ENCODE measurements at places on chromosomes 7 and 10. TPM values are rescaled to one million over a fixed set of nuclear protein-coding genes. Genes with fewer than 3 reads are reported as not detected.
A peak's percentile ranks its signal among the peaks of the same experiment; 100 is the strongest.

- no peaks in the 10 kb centered on the region for H3K27me3 ChIP-seq
- no peaks in the 10 kb centered on the region for H3K36me3 ChIP-seq
- no peak overlapping the region for H3K27ac ChIP-seq
- H3K4me3 ChIP-seq, result no peak overlapping the region
- no peaks in the 10 kb centered on the region for H3K4me1 ChIP-seq
Measured at GRCh38 chr7:105738133-105738532, 138.3 kb downstream of the ATXN7L1 start.

GRCh38 chr10:105963334-105963884 lies 1201.1 kb downstream of the SORCS1 start:
- H3K27me3 ChIP-seq, result no peaks in the 10 kb centered on the region
- H3K4me3 ChIP-seq, result no peak overlapping the region

GRCh38 chr7:48244864-48245271 lies 73.6 kb downstream of the ABCA13 start:
- H3K36me3 ChIP-seq, result no peaks in the 10 kb centered on the region
- no peaks in the 10 kb centered on the region for H3K4me1 ChIP-seq
- H3K4me3 ChIP-seq, result no peak overlapping the region
- H3K27ac ChIP-seq, result no peak overlapping the region

DNA sequence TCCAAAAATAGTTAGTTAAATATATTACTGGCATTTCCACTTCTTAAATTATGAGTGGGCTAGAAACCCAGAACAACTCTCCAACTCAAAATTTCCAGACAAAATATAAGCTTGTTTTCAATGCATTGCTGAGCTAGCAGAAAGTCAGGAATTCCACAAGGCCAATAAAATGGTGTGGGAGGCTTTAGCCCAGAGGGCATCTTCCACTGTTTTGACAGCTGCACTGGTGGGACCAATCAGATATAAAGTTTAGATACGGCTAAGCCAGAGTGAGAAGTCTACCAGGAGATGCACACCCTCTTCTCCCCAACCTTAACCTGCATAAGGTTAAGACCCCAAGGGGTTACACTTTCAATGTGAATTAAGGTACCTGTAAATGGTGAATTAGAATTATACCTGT lies 76.6 kb downstream of the AMPH start:
- DNase-seq, result no peak
- H3K36me3 ChIP-seq, result no peaks in the 10 kb centered on the region
- H3K27me3 ChIP-seq, result no peaks in the 10 kb centered on the region
- no peak overlapping the region for H3K4me3 ChIP-seq

GRCh38 chr10:97981816-97982215 lies 48.6 kb downstream of the CRTAC1 start:
- DNase-seq, result no peak
- no peak overlapping the region for H3K4me3 ChIP-seq
- no peaks in the 10 kb centered on the region for H3K4me1 ChIP-seq
- H3K27me3 ChIP-seq, result peaks cover 2% of the 10 kb centered on the region

- H3K27ac ChIP-seq, result no peak overlapping the region
- no peak overlapping the region for H3K4me3 ChIP-seq
- no peaks in the 10 kb centered on the region for H3K4me1 ChIP-seq
- no peak for DNase-seq
Measured at GRCh38 chr7:9600974-9601373, 1167.6 kb downstream of the NXPH1 start.

- H3K27ac ChIP-seq, result peak overlapping the region; percentile 96
- DNase-seq, result peak; percentile 98
- no peaks in the 10 kb centered on the region for H3K36me3 ChIP-seq
- H3K27me3 ChIP-seq, result no peaks in the 10 kb centered on the region
- peak overlapping the region; percentile 45 for H3K4me3 ChIP-seq
- peaks cover 33% of the 10 kb centered on the region for H3K4me1 ChIP-seq
Measured at GRCh38 chr10:17214971-17215781, 12.9 kb upstream of the VIM start.

DNA sequence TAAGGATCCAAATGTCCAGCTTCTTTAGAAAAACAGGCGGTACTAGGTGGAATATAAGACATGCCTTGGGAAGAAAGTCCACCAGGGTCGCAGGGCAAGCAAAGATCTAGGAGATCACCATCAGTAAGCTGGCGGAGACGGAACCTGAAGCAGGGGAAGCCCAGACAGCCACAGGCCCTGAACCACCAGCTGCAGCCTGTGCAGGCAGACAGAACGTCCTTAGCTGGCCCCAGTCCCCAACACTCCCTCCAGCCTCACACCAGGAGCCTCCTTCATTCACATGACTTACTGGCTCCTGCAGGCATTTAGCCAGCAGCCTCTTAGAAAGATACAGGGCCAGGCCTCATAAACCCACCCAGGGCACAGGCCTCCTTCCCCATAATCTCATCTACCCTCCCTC lies 17.4 kb downstream of the RGS10 start:
- H3K36me3 ChIP-seq, result peaks cover 9% of the 10 kb centered on the region
- no peak overlapping the region for H3K4me3 ChIP-seq
- H3K27me3 ChIP-seq, result no peaks in the 10 kb centered on the region
- peaks cover 12% of the 10 kb centered on the region for H3K4me1 ChIP-seq

GRCh38 chr7:77383333-77383740 lies 32.8 kb downstream of the GSAP start:
- peak; percentile 21 for DNase-seq
- H3K36me3 ChIP-seq, result peaks cover 1% of the 10 kb centered on the region
- H3K4me1 ChIP-seq, result no peaks in the 10 kb centered on the region
- no peaks in the 10 kb centered on the region for H3K27me3 ChIP-seq

DNA sequence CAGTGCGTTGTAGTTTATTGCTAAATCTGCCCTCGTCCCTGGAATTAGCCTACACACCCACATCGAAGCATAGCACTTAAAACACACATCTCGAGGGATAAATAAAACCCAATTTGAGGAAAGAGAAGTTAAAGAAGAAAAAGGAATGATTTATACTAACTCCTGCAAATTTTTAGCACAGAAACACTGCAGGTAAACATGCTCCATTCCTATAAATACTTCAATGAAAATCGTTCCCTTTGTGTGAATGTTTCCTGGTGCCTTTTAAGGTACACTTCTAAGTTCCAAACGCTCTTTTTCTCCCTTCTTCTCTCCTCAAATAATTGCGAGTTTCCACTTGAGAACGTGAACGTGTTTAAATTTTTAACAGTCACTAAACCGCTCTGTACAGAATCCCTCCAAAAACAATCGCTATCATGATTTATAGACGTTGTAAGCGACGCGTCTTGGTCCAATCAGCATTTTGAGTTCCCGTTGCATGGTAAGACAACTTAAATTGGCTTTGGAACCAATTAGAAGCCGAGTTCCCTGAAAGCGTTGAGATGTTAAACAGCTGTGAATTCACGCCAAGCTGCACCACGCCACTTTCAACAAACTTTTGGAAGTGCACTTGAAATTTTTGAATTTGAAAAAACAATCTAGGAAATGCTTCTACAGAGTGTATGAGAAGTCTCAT lies 12.5 kb upstream of the EBLN1 start:
- H3K4me3 ChIP-seq, result peak overlapping the region; percentile 66
- DNase-seq, result peak; percentile 74
- no peaks in the 10 kb centered on the region for H3K27me3 ChIP-seq
- H3K27ac ChIP-seq, result no peak overlapping the region

DNA sequence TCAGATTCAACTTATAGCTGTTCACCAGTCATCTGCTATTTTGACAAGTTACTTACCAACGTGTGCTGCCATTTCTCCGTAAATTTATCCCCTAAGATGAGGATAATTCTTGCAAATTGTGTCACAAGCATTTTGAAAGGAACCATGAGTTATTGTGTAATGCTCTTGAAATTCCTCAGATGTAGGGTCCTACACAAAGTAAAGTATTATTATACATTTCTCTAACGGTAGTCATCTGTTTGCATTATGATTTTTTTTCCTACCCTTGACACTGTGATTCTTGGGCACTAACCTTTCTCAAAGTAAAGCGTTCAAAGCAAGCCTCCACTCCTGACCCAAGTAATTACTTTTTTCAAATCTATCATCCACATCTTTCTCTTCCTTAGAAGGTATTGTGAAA lies 8.1 kb downstream of the HERC4 start:
- H3K27me3 ChIP-seq, result no peaks in the 10 kb centered on the region
- no peak for DNase-seq
- no peak overlapping the region for H3K4me3 ChIP-seq
- H3K27ac ChIP-seq, result no peak overlapping the region

DNA sequence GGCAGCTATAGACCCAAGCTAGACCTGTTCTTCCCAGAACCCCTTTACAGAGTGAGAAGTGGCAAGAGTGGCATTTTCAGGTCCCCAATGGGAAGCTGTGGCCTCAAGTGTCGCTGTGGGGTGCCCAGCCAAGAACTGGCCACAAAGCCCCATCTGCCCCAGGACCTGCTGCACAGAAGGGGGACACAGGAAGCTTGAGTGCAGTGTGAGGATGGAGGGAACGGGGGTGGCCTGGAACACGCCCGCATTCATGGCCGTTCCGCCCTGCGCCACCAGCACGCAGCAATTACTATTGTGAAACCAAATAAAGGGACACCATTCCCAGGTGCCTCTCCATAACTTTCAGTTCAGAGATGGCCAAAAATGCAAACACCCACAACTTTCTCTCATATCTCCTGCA lies 237.6 kb upstream of the TCERG1L start:
- no peak overlapping the region for H3K27ac ChIP-seq
- H3K27me3 ChIP-seq, result no peaks in the 10 kb centered on the region
- H3K4me3 ChIP-seq, result no peak overlapping the region
- no peaks in the 10 kb centered on the region for H3K4me1 ChIP-seq
- no peaks in the 10 kb centered on the region for H3K36me3 ChIP-seq

GRCh38 chr7:45919993-45920459 lies 1.0 kb downstream of the IGFBP3 start:
- no peaks in the 10 kb centered on the region for H3K36me3 ChIP-seq
- H3K27me3 ChIP-seq, result peaks cover 25% of the 10 kb centered on the region
- no peak overlapping the region for H3K27ac ChIP-seq
- peaks cover 13% of the 10 kb centered on the region for H3K4me1 ChIP-seq
- peak overlapping the region; percentile 50 for H3K4me3 ChIP-seq

GRCh38 chr10:24962995-24963394 lies 10.6 kb upstream of the PRTFDC1 start:
- DNase-seq, result peak; percentile 22
- no peak overlapping the region for H3K4me3 ChIP-seq
- no peak overlapping the region for H3K27ac ChIP-seq
- no peaks in the 10 kb centered on the region for H3K27me3 ChIP-seq
- peaks cover 8% of the 10 kb centered on the region for H3K4me1 ChIP-seq

DNA sequence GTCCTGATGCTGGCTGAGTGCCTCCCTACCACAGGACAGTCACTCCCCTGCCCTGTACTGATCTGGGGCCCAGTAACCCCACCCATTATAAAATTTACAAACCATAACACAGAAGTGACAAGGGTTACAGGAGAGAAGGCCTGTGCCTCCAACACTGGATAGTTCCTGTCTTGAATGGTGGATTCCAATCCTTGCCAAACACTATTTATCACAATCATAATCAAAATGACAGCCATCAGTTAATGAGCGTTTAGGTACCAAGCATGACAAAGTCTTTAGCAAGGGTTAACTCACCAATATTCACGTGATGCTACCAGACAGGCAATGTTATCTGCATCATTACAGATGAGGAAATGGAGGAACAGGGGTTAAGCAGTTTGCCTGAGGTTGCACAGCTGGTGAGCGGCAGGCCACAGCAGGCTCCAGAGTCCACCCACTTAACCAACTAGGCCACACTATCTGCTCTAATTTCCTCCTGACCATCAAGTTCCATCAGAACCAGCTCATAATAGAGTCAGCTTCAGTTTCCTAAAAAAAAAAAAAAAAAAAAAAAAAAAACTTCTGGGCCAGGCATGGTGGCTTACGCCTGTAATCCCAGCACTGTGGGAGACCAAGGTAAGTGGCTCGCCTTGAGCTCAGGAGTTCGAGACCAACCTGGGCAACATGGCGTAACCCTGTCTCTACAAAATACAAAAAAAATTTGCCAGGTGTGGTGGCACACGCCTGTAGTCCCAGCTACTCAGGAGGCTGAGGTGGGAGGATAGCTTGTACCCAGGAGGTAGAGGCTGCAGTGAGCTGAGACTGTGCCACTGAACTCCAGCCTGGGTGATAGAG lies 14.2 kb downstream of the PDLIM1 start:
- peak; percentile 51 for DNase-seq
- H3K27me3 ChIP-seq, result no peaks in the 10 kb centered on the region
- no peak overlapping the region for H3K4me3 ChIP-seq
- H3K4me1 ChIP-seq, result peaks cover 38% of the 10 kb centered on the region

- H3K4me3 ChIP-seq, result no peak overlapping the region
- DNase-seq, result no peak
- H3K4me1 ChIP-seq, result no peaks in the 10 kb centered on the region
- H3K27me3 ChIP-seq, result no peaks in the 10 kb centered on the region
- H3K27ac ChIP-seq, result no peak overlapping the region
Measured at GRCh38 chr7:24050991-24051560, 232.9 kb upstream of the NPY start.

GRCh38 chr10:65342245-65342644 lies 1583.6 kb upstream of the LRRTM3 start:
- H3K4me1 ChIP-seq, result no peaks in the 10 kb centered on the region
- no peak overlapping the region for H3K4me3 ChIP-seq
- DNase-seq, result no peak
- no peaks in the 10 kb centered on the region for H3K27me3 ChIP-seq

- no peaks in the 10 kb centered on the region for H3K36me3 ChIP-seq
- no peak for DNase-seq
- no peak overlapping the region for H3K27ac ChIP-seq
- H3K27me3 ChIP-seq, result no peaks in the 10 kb centered on the region
- no peaks in the 10 kb centered on the region for H3K4me1 ChIP-seq
- H3K4me3 ChIP-seq, result no peak overlapping the region
Measured at GRCh38 chr7:158014976-158015375, 572.6 kb downstream of the PTPRN2 start.

DNA sequence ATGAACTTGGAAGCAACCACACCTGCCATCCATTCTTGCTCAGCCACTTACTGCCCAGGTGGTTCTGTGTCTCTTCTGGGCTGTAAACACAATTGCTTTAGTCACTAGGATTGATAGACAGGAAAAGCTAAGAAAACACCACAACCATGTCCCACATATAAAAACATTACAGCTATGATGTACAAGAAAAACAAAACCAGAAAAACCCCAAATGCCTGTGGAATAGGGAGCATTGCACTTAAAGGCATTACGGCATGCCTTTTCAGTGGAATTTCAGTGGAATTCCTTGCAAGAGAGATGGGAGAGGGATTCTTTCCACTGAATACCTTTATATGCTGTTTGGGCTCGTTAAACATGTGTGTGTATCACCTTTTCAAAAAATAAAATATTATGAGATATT lies 44.2 kb upstream of the GPR26 start:
- no peak overlapping the region for H3K4me3 ChIP-seq
- no peaks in the 10 kb centered on the region for H3K36me3 ChIP-seq
- H3K27ac ChIP-seq, result no peak overlapping the region
- H3K4me1 ChIP-seq, result no peaks in the 10 kb centered on the region
- DNase-seq, result no peak
- no peaks in the 10 kb centered on the region for H3K27me3 ChIP-seq

The ADGRA1 gene
- total RNA-seq, result not detected

The AGR2 gene
- total RNA-seq, result not detected

The ICA1 gene
- under 0.01 TPM for total RNA-seq

The AGAP6 gene
- total RNA-seq, result 2.6 TPM

The ARHGAP22 gene
- 21.3 TPM for total RNA-seq

The URGCP gene
- 27.7 TPM for total RNA-seq

The HOXA6 gene
- 3.6 TPM for total RNA-seq

The SLC13A1 gene
- not detected for total RNA-seq

The TBX20 gene
- total RNA-seq, result not detected

The DDC gene
- total RNA-seq, result not detected

The RASA4 gene
- 6.2 TPM for total RNA-seq

The TYW1B gene
- 6.1 TPM for total RNA-seq
